Activated CD8-positive, alpha-beta memory T cell treated with anti-CD3 and anti-CD28 coated beads for 48 hours (primary cell): ENCODE measurements at places on chromosomes 4 and X.

- no peak for DNase-seq
These were observed 40.5 kb upstream of the FAM120C start for GRCh38 chrX:54223581-54223980.

DNA sequence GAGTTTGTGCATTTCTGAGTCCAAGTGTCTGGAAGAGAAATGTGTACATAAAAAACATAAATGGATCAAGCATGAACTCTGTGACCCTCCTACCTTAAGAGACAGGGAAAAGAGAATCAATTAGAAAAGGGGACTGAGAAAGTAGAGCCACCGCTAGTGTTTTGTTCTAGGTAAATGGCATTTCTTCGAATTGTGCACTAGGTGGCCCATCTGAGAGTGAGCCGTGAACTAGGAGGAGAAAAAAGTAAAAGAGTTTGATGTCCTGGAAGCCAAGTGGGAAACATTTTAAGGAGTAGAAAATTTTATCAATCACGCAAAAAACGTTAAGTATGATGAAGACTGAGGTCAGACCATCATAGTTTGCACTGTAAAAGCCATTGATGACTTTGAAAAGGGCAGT is 55.1 kb downstream of the NAF1 start:
- DNase-seq: no peak

DNA sequence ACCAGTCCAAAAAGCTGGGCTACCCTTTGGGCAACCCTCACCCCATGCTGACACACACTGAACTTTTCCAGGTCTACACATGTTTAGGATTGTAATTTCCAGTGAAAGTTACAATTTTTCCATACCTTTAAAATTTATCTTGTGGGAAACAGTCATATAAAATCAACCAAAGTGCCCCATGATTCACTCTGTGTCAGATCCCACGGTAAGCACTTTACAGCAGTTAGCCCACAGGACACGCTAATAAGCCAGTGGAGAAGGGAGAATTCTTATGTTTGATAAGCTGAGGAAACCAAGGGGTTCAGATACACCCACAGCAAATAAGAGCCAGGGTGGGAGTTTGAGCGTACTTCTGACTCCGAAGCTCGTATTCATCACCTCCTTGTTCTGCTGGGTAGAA is 72.4 kb upstream of the TBL1X start:
- DNase-seq: no peak

- DNase-seq: no peak
These were observed 213.9 kb upstream of the KCNIP4 start for GRCh38 chr4:22162454-22162853.

DNA sequence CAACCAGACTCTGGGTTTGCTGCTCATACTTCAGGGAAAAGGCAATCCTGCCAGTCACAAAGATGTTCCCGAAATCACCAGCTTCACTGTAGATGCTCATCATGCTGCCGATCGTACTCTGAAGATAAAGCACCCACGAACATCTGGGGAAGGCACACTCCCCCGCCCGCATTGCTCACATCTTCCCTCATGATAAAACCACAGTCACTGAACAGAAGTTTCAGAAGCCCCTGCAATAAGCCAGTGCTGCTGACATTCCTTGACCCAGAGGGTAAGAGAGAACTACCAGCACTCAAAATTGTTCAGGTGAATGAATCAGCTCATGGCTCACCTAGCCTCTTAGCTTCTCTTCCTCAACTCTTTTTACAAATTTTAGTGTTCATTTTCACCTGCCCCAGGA is 43.1 kb downstream of the SRPX2 start:
- no peak for DNase-seq

DNA sequence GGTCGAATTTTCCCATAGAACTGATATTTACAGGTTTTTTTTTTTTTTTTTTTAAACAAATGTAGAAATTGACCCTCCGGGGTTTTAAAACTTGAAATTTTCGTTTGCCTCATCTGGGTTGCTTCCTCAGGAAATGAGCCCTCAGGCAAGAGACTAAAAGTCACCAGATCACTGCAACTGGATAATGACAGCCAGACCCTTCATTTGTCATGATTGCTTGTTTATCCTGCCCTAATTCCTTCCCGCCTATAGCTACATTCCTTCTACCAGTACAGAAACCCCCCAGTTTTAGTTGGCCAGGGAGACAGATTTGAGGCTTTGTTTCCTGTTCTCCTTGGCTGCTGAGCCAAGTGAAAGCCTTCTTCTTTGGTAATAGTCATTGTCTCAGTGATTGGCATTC is 44.0 kb upstream of the IGFBP7 start:
- no peak for DNase-seq
